ENCODE measurements at places on chromosomes 2 and 18.

DNA sequence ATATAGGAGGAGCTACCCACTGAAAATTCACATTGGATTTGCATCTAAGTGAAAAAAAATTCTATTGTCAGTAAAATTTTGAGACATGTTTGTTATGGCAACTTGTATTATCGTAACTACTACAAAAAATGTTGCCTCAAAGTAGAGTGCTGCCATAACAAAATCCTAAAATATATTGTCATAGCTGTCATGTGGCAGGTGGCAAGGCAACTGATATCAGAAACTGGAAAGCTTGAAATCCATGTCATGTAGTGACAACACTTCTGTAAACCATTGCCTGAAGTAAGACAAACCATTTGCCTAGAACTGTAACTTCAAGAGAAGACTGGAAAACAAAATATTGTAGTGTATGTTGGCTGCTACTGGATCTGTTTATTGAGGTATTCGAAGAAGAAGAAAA, 697.5 kb upstream of the CELF4 start:
- no peak for DNase-seq

- no peak for DNase-seq
Measured at GRCh38 chr2:122056853-122057252, 301.4 kb downstream of the TSN start.

DNA sequence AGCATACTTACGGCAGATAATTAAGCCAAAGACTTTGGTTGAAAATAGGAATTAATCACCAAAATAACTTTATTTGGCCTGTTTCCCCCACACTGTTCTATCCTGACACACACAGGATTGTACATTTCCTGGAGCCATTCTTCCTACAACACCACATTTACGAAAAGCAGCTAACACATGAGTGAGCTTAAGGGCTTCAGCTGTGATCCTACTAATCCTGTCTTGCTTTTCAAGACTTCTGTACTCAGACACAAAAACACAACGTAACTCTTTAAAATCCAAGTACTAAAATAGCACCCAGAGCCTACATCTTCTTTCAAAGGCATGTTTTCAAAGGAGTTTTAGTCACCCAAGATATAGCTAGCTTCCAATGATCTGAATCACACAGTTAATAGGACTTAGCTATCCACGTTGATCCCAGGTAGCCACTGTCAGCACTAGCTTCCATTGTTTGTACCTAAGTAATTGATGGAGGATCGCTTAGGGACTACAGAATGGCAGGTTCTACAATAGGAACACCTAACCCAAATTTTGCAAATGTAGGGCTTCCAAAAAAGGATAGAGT, 42.8 kb upstream of the TTC39C start:
- no peak for DNase-seq

- no peak for DNase-seq
Measured at GRCh38 chr2:215403441-215404347, 32.2 kb downstream of the FN1 start.

DNA sequence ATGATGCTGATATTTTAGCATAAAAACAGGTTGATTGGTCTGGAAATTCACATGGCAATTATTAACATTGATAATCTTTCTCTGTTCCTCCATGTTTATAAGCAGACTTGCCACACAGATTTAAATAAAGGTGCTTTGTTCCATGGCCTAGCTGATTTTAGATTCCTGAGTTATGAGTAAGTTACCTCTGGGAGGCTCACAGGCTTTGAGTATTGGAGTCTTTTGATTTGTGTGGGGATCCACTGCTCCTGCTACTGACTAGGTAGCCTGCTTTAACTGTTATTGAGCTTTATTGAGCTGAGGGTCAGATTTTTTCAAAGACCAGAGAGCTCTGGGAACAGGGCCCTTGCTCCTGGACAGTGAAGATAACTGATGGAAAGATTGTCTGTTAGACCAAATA, 166.1 kb downstream of the ANKRD30B start:
- DNase-seq = no peak

Measured in suppressor macrophage treated with lipopolysaccharide for 4 hours (primary cell).